Fibroblast of pulmonary artery (primary cell): ENCODE measurements at places on chromosomes 12 and 14.
A peak's percentile ranks its signal among the peaks of the same experiment; 100 is the strongest.

- DNase-seq = no peak
Observed at GRCh38 chr14:39446131-39446744, 14.0 kb upstream of the FBXO33 start.

DNA sequence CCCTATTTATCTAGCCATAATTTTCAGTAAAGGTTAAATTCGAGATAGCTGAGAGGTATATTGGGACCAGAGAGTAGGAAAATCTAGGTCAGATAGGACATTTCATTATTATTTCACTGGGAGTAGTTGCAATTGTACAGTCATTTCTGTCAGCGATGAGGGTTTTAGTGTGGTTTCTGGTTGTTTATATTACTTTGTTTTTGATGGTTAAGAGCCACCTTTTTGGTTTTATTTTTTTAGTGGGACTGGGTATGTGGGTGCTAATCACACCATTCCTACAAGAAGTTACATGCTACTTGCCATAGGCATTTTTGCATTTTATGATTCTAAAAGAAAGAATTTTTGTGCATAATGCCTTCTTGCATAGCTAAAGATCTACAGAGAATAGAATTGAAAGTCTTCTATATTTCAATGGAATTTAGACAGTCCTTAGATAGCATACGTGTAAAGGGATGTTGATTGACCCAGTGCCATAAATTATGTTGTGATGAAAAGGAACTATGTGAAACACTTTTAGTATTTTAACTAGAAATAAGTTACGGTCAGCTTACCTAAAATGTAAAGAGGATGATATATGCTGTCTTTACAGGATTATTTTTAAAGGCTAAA, 85.2 kb downstream of the KTN1 start:
- DNase-seq = no peak

DNA sequence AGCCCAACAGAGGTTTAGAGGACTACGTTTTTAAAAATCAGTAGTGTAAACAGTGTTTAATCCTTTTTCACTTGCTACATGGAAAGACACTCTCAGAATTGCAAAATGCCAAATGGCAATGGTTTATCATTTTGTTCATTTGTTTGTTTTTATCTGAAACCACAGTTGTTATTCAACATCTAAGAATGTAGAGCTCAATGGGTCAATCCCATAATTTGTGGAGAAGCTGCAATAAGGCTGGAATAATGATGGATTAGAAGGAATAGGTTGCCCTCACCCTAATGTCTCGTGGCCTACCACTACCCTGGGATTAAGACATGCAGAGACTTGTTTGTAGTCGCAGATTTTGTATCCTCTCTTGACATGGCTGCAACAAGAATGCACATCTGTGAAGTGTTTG, 115.7 kb downstream of the LLPH start:
- DNase-seq = peak; percentile 29

DNA sequence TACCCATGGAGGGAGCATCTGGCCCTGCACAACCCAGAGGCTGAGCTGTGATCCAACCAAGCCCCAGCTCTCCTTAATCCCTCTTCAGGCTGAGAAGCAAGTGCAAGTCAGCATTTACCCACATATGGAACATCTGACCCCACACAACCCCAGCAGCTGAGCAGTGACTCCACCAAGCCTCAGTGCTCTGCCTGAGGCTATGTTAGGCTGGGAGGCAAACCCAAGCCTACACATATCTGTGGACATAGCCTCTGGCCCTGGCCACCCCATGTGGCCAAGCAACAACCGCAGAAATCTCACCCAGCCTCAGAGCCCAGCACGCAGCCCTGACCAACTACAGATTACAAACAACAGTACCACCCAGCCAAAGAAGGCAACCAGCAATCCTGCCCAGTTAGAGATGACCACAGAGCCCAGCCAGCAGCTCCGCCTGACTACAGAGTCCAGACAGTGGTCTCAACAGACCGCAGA, 142.8 kb downstream of the NUAK1 start:
- no peak for DNase-seq

DNA sequence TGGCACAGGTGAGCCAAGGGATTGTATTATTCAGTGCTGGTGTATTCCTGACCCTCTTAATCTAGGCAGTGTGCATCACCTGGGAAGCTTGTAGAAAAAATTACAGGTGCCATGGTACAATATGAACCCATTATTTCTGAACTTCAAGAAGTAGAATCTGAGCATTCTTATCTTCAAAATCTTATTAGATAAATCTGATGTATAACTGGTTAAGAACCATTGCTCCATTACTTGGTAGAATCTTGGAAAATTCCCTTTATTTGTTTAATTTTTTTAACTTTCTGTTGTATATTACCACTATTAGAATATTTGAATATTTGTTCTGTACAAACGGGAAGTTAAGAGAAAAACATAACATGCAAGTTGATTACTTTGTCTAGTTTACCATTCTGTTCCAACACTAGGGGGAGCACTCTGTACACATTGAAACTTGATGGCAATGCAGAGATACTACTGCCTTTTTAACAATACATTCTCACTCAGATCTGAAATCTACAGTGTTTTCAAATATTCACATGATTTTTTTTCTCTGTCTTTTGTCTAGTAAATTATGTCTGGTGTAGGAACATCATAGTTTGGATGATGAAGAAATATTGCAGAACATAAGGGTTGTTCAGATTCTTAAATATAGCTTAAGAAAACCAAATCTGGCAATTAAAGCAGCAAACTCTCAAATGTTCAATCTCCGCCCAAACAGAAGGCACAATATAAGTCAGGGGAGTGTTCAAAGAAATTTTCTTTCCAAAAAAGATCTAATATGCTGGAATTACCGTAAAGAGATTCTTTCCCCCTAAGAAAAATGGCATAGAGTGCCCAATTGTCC, 196.6 kb downstream of the PCNX1 start:
- peak; percentile 86 for DNase-seq

DNA sequence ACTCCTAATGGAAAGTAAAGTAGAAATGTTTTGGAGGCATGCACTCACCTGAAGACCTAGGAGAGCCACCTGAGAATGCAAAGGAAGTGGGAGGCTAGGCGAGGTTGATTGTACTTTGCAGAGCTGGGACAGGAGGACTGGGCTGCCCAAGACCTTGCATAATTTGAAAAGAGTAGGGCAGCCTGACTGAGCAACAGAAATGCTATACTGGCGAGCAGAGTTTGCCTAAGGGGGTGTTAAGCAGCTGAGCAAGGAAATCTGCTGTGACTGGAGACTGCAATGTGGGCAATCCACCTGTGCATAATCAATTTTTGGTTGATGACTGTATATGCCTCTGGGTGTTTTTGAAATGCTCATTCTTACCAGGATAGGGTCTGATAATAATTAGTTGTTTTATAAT, 834.1 kb downstream of the TRHDE start:
- no peak for DNase-seq

- no peak for DNase-seq
Observed at GRCh38 chr12:72234886-72235285, 37.3 kb upstream of the TRHDE start.

- peak; percentile 95 for DNase-seq
Observed at GRCh38 chr12:93778306-93778705, 101.1 kb downstream of the CRADD start.

DNA sequence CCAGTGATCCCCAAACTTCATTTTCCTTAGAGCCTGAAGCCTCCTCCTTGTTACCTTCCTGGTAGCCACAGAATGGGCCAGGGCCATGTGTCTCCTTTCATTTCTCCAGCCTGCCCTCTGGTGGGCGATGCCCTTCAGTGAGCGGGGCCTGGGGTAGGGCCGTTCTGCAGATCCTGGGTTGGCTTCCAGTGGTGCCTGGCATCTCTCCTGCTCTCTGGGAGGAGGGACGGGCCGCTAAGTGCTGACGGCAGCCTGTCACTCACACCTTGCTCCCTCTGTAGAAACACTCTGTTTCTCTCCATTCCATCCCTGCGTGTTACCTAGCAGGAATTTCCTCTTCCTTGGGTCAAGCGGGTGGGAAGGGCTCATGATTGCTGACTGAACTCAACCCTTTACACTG, 232.1 kb downstream of the CACNA1C start:
- peak; percentile 78 for DNase-seq

DNA sequence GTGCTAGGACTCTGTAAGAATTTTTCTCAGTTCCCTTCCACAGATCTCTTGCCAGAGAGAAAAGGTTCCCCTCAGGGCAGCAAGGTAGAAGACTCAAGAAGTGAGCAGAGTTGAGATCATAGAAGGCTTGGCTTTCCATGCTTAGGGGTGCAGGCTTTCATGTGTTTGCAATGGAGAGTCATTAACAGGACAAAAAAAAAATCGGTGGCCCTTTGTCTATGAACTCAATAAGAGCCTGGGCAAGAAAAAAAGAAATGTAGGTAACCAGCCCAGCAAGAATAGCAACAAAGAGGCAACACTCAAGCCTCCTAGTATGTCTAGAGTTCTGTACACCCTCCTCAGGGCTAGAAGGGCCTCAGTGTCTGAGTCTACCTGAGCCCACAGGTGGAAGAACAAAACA, 23.4 kb upstream of the LRP6 start:
- DNase-seq = no peak

- DNase-seq = no peak
Observed at GRCh38 chr12:3101309-3102024, 24.3 kb downstream of the TSPAN9 start.

GRCh38 chr12:54216797-54217661, 28.2 kb upstream of the SMUG1 start:
- DNase-seq = peak; percentile 79

GRCh38 chr12:13581031-13581430, 384.5 kb downstream of the EMP1 start:
- DNase-seq = no peak

DNA sequence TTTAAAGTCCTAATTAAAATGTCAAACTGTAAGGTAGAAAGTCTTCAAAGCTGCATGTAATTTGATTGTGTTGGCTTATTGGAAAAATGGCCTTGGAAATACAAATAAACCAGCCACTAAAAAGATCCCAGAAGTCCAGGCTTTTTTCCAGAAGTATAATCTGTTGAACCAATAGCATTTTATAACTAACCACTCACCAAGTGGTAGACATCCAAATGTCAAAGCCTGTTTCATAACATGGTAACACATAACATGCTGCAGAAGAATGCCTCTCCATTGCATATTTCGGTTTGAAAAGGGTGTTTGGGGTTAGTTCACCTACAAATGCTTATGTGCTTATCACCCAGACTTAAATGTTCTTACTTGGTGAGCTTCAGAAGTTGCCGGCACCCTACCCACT, 183.7 kb upstream of the DIO2 start:
- DNase-seq = no peak

- no peak for DNase-seq
Observed at GRCh38 chr12:47068539-47068938, 10.9 kb upstream of the PCED1B start.

DNA sequence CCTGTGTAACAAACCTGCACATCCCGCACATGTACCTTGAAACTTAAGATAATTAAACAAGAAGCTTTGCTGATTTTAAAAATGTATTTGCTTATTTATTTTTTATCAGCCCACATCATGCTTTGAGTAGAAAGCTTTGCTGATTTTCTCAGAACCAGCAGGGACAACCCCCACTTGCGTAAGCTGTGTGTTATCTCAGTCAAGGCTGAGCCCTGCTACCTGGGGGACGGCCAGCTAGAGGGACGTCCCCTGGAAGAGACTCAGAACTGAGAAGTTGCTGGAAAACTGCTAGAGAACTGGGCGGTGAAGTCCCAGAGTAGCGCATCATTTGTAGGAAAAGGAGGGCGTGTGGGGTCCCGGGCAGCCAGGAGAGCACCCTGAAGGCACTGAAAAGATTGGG, 4.1 kb upstream of the PLEK2 start:
- peak; percentile 14 for DNase-seq

GRCh38 chr12:5561846-5562245, 129.9 kb downstream of the NTF3 start:
- DNase-seq = no peak

- peak; percentile 8 for DNase-seq
Observed at GRCh38 chr12:82981150-82981549, 294.4 kb downstream of the TMTC2 start.

- DNase-seq = peak; percentile 6
Observed at GRCh38 chr14:68074765-68075381, 255.3 kb downstream of the RAD51B start.

- DNase-seq = peak; percentile 13
Observed at GRCh38 chr12:132723015-132723763, 12.5 kb downstream of the PGAM5 start.

DNA sequence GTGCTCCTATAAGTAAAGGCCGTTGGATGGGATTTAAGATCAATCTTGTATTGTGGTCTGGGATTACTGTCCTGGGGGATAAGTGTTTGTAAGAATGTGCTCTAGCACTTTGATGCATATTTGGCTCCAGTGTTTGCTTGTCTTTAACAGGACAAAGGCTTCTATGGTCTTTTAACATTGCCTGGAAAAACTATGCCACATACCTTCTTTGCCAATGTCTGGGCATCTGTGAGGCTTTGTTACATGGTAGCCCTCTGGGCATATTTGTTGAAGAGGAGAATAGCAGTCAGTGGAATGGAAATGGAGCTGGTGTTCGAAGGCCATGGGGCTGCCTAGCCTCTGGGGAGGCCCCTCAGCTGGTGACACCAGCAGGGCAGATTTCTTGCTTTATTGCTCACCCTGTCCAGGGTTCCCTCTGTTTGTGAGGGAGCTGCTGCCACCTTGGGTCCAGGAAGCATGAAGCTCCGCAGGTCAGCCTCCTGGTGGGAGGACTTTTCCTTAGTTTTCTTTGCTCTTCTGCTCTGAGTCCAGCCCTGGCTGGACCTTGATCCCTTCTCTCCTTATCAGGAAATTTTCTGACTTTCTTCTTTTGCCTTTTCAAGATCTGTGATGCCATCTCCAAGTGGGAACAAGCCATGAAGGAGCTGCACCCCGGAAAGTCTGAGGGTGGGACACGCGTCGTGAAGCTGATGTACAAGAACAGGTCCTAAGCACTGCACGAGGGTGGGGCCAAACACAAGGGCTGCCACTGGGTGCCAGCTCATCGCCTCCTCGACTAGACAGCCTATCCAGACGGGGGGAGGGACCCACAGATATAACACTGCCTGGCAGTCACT, 19.5 kb downstream of the PIGH start:
- no peak for DNase-seq

DNA sequence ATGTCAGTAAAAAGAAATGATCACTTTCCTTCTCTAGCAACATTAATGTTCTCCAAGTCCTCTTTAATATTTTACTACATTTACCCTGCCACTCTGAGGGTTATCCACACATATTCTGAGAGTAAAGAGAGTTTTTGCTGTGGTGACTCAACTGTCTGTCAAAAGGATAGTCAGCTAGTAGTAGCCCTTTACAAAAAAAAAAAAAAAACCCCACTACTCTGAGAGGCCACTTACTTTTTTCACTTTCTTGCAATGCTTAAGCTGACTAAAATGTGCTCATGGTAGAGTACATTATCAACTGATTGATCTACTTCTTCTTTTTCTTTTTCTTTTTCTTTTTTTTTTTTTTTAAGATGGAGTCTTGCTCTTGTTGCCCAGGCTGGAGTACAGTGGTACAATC, 27.6 kb upstream of the PPM1A start:
- no peak for DNase-seq

GRCh38 chr14:96049932-96050331, 10.8 kb downstream of the C14orf132 start:
- no peak for DNase-seq

- no peak for DNase-seq
Observed at GRCh38 chr14:104573930-104574329, 5.6 kb upstream of the C14orf180 start.

DNA sequence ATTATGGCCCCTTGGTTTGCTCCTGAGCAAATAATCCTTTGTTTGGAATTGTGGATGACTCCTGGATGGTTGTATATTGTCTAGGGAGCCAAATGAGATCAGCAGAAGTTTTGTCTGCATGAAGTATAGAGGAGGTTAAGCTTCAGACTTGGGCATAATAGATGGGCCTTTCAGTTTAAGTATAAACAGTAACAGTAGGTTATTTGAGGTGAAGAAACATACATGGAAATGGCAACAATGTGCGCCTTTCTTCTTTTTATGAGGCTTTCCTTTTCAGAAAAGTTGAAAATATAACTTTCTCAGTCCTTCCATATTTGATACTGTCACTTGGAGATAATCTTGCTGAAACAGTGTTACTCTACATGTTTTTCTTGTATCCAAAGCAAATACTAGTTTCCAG, 63.7 kb upstream of the PPP1R12A start:
- DNase-seq = no peak
